Esophagus squamous epithelium (tissue), 5 donors: ENCODE measurements at places on chromosomes 3 and 15. TPM values are rescaled to one million over a fixed set of nuclear protein-coding genes. Genes with fewer than 3 reads are reported as not detected.

The PLSCR5 gene
- total RNA-seq: not detected

The DENND6A gene
- total RNA-seq: 28.0 TPM

DNA sequence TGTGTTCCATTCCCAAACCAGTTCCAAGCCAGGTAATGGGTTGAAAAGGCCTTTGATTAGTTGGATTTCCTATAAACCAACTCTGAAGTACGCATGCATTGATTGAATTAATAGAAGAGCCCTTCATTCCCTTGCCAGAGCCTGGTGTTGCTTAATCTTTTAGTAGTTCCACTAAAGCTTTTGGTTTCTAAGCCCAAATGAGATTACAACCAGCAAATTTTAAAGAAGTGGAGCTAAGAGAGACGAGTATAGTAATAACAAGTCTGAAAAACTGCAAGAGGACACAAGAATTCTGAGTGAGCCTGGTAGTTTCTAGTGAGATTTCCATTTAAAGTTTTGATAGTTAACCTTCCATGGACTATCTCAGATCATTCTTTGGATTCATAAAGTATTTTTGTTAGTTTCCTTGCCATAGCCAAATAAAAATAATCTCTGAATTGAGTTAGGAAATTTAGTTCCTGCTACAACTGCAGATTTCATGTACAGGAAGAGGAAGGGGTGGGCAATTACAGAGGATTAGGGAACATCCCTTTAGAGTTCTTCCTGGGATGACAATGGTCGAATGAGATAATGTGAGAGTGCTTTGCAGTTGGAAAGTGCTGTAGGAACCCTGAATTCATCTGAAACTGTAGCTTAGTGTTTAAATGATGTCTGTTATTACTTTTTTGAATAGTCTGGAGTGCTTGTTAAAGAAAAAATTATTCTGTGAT lies 136.8 kb downstream of the FNDC3B start:
- H3K27me3 ChIP-seq: no peaks in the 10 kb centered on the region
- no peaks in the 10 kb centered on the region for H3K36me3 ChIP-seq
- no peak for DNase-seq
- peak overlapping the region; percentile 10 for H3K27ac ChIP-seq

DNA sequence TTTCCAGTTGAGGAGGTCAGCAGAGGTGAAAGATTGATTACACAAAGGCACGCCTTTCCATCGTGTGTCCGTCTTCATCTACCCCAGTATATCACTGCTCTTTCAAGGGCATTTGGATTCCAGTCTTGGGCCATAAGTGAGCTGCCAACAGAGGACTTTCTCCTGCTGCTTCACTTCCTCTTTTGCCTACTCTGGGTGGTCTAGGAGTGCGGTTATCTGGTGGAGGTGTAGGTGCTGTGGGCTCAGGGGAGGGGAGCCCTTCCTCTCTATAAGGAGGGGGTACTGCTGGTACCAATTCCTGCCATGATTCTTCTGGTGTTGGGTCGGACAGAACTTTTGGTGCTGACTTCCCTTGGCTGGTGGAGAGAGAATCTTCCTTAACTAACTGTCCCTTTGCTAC lies 83.1 kb upstream of the VEPH1 start:
- no peaks in the 10 kb centered on the region for H3K36me3 ChIP-seq
- no peaks in the 10 kb centered on the region for H3K27me3 ChIP-seq
- H3K27ac ChIP-seq: no peak overlapping the region
- H3K4me1 ChIP-seq: no peaks in the 10 kb centered on the region
- H3K4me3 ChIP-seq: no peak overlapping the region
- no peak for DNase-seq

The ABTB1 gene
- 6.7 TPM for total RNA-seq

The GPR149 gene
- total RNA-seq: not detected

The THRB gene
- total RNA-seq: 11.3 TPM

The TMEM266 gene
- 0.19 TPM for total RNA-seq

The TUSC7 gene
- not detected for total RNA-seq

The USP13 gene
- 3.4 TPM for total RNA-seq

DNA sequence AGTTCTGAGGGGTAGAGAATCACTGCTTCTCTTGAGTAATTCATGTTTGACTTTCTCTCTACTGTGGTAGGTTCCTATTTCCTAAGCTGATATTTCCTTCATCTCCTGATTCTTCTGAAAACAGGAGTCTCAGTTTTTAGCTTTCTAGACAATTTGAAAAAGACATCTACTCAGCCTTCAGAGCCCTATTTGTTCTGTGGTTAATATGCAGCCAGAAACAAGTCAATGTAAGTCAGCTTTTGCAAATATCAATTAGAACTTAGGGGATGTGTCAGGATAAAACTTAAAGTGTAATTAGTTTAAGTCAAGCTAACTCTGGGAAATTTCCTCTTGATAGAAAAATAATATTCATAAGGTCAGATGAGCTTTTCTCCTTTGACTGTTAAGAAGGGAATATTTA lies 21.7 kb upstream of the HACD2 start:
- H3K27ac ChIP-seq: no peak overlapping the region
- H3K4me1 ChIP-seq: peaks cover 25% of the 10 kb centered on the region
- DNase-seq: no peak
- H3K27me3 ChIP-seq: no peaks in the 10 kb centered on the region

GRCh38 chr3:159922193-159922840 lies 66.3 kb upstream of the IL12A start:
- no peaks in the 10 kb centered on the region for H3K36me3 ChIP-seq
- DNase-seq: no peak
- H3K4me1 ChIP-seq: no peaks in the 10 kb centered on the region
- H3K27ac ChIP-seq: no peak overlapping the region
- no peaks in the 10 kb centered on the region for H3K27me3 ChIP-seq

DNA sequence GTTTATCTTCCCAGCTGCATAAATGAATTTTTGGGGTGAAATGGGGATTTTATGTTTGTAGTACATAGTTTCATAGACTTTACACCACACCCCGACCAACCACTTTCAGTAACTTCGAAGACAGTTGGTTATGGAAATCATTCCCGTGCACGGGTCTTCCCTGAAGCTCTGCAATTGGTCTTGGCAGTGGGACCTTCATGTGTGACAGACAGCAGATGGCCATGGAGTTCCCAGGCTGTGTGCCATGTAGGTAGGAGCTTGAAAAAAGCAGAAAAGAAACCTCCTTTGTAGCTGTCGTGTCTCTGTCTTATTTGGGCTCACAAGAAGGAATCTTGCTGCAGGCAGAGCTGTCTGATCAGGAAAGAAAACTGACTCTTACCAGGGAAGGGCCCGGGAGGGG lies 25.9 kb downstream of the EXOG start:
- H3K27me3 ChIP-seq: no peaks in the 10 kb centered on the region
- no peaks in the 10 kb centered on the region for H3K36me3 ChIP-seq
- H3K4me1 ChIP-seq: no peaks in the 10 kb centered on the region
- H3K4me3 ChIP-seq: no peak overlapping the region
- no peak overlapping the region for H3K27ac ChIP-seq
- no peak for DNase-seq

The RTP1 gene
- total RNA-seq: not detected

- H3K36me3 ChIP-seq: no peaks in the 10 kb centered on the region
- no peaks in the 10 kb centered on the region for H3K27me3 ChIP-seq
- no peak for DNase-seq
- no peak overlapping the region for H3K4me3 ChIP-seq
These were observed 79.3 kb downstream of the ADAMTSL3 start for GRCh38 chr15:83733206-83733605.

The ACKR4 gene
- not detected for total RNA-seq
